HS-27A (cell line): ENCODE measurements at places on chromosomes 2 and 18.

DNA sequence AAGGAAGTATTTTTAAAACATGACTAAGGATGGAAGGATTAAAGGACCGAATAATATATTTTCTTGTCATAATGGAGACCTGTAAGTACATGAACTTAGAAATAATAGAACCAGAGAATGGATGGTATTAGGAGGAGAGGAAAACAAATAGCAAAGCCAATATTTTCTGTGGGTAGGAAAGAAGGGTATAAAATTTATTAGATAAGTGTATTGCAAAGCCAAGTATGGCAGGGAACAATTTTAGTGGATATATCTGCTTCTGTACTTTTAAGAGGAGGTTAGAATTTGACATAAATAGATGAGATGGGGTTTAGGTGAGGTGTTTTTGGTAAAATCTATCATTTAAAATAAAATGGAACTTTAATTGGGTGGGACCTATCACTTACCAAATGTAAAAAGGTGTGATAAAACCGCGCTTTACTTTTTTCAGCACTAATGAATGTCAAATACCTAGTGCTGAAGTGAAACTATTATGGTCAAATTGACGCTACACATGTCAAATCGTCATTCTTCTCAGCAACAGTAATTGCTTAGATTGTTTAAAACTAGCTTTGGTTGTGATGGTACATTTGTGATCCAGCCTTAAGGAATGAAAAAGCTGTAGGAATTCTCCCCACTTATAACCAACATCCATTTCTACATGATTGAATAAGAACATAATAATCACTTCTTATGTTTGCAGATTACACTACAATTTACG, 78.1 kb upstream of the ZEB2 start:
- DNase-seq = no peak

DNA sequence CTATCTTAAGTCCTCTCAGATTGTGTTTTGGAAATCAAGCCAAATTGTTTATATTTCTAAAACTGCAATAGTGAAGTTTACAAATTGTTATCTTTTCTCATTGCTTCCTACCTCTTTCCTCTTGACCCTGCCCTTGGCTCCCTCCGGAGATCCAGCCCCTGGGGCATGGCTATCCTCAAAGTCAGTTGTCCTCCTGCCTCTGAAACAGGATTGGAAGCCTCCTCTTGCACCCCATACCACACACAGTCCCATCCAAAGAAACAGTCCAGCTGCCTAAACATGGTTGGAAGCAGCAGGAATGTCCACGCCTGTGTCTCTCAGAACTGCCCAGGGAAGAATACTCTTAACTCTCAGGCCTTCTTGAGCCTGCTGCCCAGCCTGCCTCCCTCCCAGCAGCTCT, 30.1 kb upstream of the COL6A3 start:
- DNase-seq = no peak

- DNase-seq = no peak
Measured at GRCh38 chr2:175293776-175294175, 112.3 kb upstream of the ATP5MC3 start.

- no peak for DNase-seq
Measured at GRCh38 chr2:187782301-187782700, 228.1 kb upstream of the TFPI start.
